HCT116 (cell line): ENCODE measurements at places on chromosomes 3 and 15.

DNA sequence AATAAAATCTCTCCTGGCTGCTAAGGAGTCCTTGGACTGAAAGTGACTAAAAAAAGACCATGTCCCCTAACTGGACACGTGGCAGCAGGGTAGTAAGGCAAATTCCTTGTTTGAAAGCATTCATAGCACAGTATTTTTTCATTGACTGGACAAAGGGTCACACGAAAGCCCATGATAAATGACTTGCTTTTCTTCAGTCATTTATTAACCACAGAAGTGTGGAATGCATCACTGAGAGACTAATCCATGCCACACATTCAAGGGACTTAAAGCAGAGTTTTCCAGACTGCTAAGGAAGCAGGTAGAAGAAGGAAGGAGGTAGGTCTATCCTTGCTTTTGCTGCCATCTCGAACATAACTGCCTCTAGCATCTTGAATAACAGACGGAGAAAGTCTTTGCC is 31.2 kb downstream of the CASR start:
- H3K4me3 ChIP-seq, result no peak overlapping the region
- no peak overlapping the region for H3K27ac ChIP-seq
- H3K36me3 ChIP-seq, result no peaks in the 10 kb centered on the region
- no peak for DNase-seq

- H3K4me1 ChIP-seq, result no peaks in the 10 kb centered on the region
- no peaks in the 10 kb centered on the region for H3K27me3 ChIP-seq
- DNase-seq, result no peak
- peaks cover 28% of the 10 kb centered on the region for H3K36me3 ChIP-seq
- no peak overlapping the region for H3K27ac ChIP-seq
Observed at GRCh38 chr15:89630974-89631901, 24.0 kb downstream of the KIF7 start.

- H3K27ac ChIP-seq, result no peak overlapping the region
- no peak for DNase-seq
- no peaks in the 10 kb centered on the region for H3K4me1 ChIP-seq
- H3K36me3 ChIP-seq, result no peaks in the 10 kb centered on the region
- H3K4me3 ChIP-seq, result no peak overlapping the region
Observed at GRCh38 chr15:38745126-38745525, 180.5 kb upstream of the RASGRP1 start.

- no peak overlapping the region for H3K27ac ChIP-seq
- no peaks in the 10 kb centered on the region for H3K27me3 ChIP-seq
- no peaks in the 10 kb centered on the region for H3K4me1 ChIP-seq
- H3K36me3 ChIP-seq, result peaks cover 24% of the 10 kb centered on the region
- no peak for DNase-seq
Observed at GRCh38 chr15:44598892-44599291, 61.9 kb downstream of the EIF3J start.

DNA sequence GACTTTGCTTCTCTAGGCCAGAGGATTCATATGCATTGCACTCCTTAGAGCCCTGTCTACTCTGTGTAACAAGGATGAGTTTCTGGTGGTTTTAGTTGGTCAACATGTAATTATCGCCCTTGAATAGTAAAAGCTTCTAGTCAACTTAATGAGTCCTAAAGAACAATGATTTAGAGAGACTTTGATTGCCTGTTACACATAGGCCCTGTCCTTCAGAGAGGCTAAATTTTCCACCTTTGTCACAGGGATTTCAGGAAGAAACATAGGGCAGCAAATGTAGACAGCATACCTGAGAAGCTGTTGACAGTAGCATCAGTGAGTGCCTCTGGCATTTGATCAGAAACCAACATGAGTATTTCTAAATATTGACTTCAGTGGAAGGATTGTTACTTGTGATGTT is 7.1 kb downstream of the BTLA start:
- no peak overlapping the region for H3K27ac ChIP-seq
- no peaks in the 10 kb centered on the region for H3K27me3 ChIP-seq
- no peaks in the 10 kb centered on the region; the same call in 1 of the 2 replicates for H3K4me1 ChIP-seq
- no peak overlapping the region for H3K4me3 ChIP-seq
- no peaks in the 10 kb centered on the region for H3K36me3 ChIP-seq

- no peak overlapping the region for H3K27ac ChIP-seq
- no peaks in the 10 kb centered on the region for H3K27me3 ChIP-seq
- no peaks in the 10 kb centered on the region for H3K4me1 ChIP-seq
- no peak for DNase-seq
Observed at GRCh38 chr15:69474291-69474690, 21.7 kb downstream of the RPLP1 start.

GRCh38 chr3:78605178-78605577 is 1162.6 kb downstream of the ROBO1 start:
- H3K27me3 ChIP-seq, result no peaks in the 10 kb centered on the region
- H3K4me3 ChIP-seq, result no peak overlapping the region
- no peaks in the 10 kb centered on the region for H3K4me1 ChIP-seq
- no peaks in the 10 kb centered on the region for H3K36me3 ChIP-seq
- no peak overlapping the region for H3K27ac ChIP-seq

DNA sequence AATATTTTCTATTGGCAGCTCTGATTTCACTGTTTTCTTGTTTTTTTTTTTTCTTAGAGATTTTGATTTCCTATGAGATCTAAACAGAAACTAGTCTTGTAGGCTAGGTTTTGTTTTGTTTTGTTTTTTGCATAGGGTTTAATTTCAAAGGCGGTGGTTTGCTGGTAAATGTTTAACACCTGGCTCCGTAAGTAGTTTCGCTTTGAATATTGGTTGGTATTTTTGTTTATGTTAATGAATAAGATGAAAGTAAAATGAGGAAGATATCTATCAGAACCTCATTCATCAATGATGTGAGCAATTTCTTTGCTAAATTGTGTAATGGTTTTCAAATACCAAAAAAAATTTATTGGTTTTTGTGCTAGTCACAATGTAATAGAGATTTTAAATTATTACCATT is 39.7 kb upstream of the TM4SF1 start:
- H3K36me3 ChIP-seq, result no peaks in the 10 kb centered on the region
- H3K27me3 ChIP-seq, result no peaks in the 10 kb centered on the region
- no peak overlapping the region for H3K4me3 ChIP-seq
- H3K4me1 ChIP-seq, result no peaks in the 10 kb centered on the region
- no peak overlapping the region for H3K27ac ChIP-seq

DNA sequence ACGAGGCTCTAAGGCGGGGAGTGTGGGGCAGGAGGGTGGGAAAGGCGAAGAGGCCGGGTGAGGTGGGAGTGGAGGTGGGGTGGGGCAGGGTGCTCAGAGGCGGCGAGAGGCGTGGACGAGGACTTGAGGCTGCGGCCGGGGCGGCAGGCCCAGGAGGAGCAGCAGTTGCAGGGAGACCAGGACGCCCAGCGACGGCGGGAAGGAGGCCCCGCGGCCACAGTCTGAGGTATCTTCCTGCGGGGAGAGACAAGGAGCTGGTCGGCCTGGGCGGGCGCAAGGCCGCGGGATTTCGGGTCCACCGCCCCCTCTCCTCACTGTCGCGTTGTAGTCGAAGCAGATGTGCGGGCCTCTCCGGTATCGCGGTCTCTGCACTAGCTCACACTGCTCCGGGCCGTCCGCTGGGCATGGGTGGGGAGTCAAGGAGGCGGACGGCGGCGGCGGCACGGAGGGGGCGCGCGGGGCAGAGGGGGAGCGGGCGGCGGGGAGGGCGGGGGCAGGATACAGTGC is 5.3 kb upstream of the TMEM115 start:
- no peak overlapping the region for H3K27ac ChIP-seq
- DNase-seq, result no peak
- H3K27me3 ChIP-seq, result no peaks in the 10 kb centered on the region
- H3K36me3 ChIP-seq, result no peaks in the 10 kb centered on the region
- H3K4me1 ChIP-seq, result peaks cover 24% of the 10 kb centered on the region
- H3K4me3 ChIP-seq, result no peak overlapping the region
